Activated CD8-positive, alpha-beta memory T cell treated with anti-CD3 and anti-CD28 coated beads for 1 hour (primary cell): ENCODE measurements at places on chromosomes 2 and 18.

DNA sequence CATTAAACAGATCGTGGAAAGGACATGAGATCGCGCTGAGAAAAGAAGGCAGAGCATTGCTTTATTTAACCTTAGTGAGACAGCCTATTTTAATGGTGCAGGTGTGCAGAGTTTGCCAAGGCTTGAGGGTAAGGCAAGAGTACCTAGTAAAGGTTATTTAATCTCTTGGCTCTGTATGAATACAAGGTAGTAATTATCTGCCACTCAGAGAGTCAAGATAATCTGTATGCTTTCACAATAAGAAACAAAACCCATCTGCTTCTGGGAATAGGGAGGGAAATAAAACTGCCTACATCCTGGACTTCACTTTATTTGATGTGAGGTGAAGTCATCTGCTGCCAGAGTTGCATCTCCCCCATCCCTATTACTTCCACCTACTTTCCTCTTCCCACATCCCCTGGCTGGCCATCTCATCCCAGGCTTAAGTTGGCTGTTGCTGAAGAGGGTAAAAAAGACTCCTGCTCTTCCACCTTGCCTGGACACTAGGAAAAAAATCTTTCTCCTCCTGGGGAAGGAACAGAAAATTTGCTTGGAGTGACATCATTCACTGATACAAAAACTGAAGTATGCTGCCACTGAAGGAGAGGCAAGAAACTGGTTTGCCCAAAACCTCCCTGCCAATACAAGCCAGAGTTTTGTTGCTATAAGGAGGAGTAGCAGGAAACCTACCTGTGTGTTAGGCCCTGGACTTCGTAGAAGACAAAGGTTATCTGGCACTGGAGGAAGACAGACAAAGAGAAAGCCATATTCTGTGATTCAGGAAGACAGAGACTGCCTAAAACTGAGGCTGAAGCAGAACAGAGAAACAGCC is 35.8 kb upstream of the ARHGAP25 start:
- DNase-seq, result no peak

DNA sequence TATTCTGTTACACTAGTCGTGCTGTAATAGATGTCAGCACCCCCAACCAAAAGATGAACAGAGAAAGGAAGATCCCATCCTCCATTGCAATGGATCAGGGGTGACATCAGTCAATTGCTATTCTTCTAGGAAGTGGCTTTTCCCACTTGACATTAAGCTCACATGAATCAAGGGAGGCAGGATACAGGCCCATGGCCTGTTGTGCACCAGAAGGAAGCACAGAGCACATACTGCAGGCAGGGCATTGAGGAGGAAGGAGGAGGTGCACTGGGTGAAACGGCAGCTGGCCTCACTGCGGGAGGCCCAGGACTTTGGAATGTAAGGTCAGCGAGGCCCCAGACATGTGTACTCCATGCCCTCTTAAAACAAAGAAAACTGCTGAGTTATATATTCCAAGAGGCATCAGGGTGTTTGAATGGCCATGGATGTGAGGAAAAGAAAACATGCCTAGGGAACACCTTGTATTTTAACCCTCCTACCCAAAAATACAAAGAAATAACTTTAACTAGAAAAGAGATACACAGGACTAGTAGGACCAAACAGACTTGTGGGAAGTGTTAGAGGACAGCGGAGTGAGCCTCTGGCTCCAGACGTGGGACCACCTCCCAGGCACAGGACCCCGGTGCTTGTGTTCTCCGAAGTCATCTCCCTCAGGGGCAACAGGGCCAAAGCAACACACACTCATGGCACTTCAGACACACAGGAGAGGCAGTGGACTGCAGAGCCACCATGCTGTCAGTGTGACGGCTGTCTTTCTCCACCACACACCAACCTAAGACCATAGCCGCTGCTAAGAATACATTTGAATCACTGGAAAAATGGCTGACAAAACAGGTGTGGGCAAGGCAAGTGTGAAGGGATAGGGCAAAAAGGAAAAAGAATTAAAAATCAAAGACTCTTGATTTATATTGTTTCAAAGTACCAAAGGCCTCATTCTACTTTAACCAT is 51.4 kb upstream of the RIOK3 start:
- DNase-seq, result no peak

GRCh38 chr2:105790461-105791149 is 45.9 kb downstream of the NCK2 start:
- DNase-seq, result no peak

- no peak for DNase-seq
These were observed 70.5 kb upstream of the ZCCHC2 start for GRCh38 chr18:62452280-62452831.

- DNase-seq, result no peak
These were observed 60.0 kb downstream of the MYO1B start for GRCh38 chr2:191304939-191305875.
